ENCODE measurements at places on chromosomes 7 and 10.

- no peak for DNase-seq
Observed at GRCh38 chr7:264541-265191, 25.3 kb upstream of the FOXL3 start.

GRCh38 chr10:112442063-112442462 lies 4.7 kb downstream of the ZDHHC6 start:
- no peak for DNase-seq

- no peak for DNase-seq
Observed at GRCh38 chr7:107691716-107692115, 31.1 kb downstream of the SLC26A4 start.

GRCh38 chr7:27375958-27376357 lies 133.4 kb downstream of the EVX1 start:
- no peak for DNase-seq

- no peak for DNase-seq
Observed at GRCh38 chr10:93293999-93294398, 188.1 kb downstream of the MYOF start.

- no peak for DNase-seq
Observed at GRCh38 chr10:114990586-114990985, 52.6 kb downstream of the TRUB1 start.

GRCh38 chr10:78277314-78278057 lies 243.8 kb downstream of the RPS24 start:
- DNase-seq: no peak

DNA sequence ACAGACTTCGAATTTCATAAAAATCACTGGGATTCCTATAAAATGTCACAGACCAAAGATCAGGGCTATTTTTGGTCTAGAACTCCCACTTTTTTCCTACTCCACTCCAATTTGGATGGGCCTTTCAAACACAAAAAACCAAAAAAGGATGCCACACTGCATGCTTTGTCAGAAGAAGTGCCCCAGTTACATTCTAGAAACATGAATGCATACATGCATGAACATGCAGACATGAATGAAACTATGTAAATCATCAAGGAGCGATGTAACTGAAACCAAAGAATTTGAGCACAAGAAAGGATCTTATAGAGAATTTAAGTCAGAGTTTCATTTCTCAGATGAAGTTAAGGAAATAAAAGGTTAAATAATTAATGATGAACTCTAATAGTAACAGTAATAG lies 31.8 kb upstream of the FAM133B start:
- DNase-seq: no peak

Measured in stimulated activated CD8-positive, alpha-beta memory T cell treated with anti-CD3 and anti-CD28 coated beads, Interleukin-12 subunit alpha, Interleukin-12 subunit beta, amount 100 ng/mL, for 1 hour (primary cell).